ENCODE measurements at places on chromosomes 6 and 20.

- DNase-seq: no peak
These were observed 32.1 kb downstream of the PHIP start for GRCh38 chr6:79045966-79046365.

GRCh38 chr6:149236589-149236988 lies 80.9 kb upstream of the TAB2 start:
- DNase-seq: no peak

DNA sequence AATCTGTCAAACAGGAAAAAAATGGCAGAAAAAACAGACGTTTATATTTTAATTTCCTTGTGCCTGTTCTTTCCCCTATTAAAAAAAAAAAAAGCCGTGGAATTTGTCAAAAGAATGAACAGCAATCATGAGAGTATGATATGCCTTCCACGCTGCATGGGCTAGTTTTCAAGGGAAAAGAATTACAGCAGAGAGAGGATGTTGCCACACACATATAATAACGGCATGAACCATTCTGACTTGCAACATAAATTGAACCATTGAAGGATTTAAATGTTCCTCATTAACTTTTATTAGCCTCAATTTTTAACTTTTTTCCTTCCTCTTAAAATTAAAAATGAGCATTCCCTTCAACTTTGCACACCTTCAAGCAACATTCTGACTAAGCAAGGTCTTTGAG lies 301.8 kb downstream of the FOXC1 start:
- no peak for DNase-seq

GRCh38 chr6:99393698-99394531 lies at the start of gene COQ3:
TSS of gene COQ3 (minus strand) at chr6:99394195. CDS start at chr6:99394179, 16 bp downstream.
- peak; percentile 51 for DNase-seq

GRCh38 chr6:35065441-35065800 lies 75.7 kb downstream of the TCP11 start:
- no peak for DNase-seq

DNA sequence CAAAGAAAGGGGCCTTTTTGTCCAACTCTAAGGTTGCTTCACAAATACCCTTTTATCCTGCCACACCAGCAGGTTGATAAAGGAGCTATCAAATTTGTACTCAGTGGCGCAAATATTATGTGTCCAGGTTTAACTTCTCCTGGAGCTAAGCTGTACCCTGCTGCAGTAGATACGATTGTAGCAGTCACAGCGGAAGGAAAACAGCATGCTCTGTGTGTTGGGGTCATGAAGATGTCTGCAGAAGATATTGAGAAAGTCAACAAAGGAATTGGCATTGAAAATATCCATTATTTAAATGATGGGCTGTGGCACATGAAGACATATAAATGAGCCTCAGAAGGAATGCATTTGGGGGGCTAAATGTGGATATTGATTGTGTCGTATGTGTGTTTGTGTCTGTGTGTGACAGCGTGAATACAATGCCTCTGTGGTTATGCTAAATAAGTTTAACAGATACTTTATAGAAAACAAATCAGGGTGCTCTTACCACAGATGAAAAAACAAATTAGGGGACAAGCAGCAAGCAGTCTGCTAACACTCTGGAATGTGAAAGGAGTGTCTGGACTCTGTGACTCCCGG lies 33.6 kb downstream of the HM13 start:
- no peak for DNase-seq

GRCh38 chr6:13299403-13299821 lies 28.9 kb downstream of the TBC1D7 start:
- no peak for DNase-seq

DNA sequence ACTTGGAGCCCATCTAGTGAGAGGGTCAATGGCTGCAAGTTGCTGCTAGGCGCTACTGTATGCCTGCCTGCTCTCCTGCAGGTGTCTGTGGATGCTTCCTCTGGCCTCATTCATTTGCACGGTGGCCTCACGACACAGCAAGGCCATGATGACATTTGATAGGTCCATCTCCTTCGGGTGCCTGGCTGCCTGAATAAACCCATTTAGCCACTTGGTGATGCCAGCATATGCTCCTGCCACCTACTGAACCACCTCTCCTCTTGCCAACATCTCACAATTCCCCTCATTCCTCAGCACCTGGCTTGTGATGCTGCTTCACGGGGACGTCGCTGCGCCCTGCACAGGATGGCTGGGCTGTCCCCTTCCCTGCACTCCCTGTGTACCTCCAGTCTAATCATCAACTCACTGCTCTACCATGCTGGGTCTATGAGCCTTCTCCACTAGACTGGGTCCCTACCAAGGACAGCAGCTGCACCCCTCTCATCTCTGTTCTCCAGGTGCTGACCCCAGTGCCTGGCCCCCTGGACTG lies 51.1 kb downstream of the AGPAT4 start:
- DNase-seq: no peak

- no peak for DNase-seq
These were observed 175.6 kb downstream of the FOXA2 start for GRCh38 chr20:22408521-22409402.

- no peak for DNase-seq
These were observed 293.0 kb downstream of the ADGB start for GRCh38 chr6:146891615-146892265.

DNA sequence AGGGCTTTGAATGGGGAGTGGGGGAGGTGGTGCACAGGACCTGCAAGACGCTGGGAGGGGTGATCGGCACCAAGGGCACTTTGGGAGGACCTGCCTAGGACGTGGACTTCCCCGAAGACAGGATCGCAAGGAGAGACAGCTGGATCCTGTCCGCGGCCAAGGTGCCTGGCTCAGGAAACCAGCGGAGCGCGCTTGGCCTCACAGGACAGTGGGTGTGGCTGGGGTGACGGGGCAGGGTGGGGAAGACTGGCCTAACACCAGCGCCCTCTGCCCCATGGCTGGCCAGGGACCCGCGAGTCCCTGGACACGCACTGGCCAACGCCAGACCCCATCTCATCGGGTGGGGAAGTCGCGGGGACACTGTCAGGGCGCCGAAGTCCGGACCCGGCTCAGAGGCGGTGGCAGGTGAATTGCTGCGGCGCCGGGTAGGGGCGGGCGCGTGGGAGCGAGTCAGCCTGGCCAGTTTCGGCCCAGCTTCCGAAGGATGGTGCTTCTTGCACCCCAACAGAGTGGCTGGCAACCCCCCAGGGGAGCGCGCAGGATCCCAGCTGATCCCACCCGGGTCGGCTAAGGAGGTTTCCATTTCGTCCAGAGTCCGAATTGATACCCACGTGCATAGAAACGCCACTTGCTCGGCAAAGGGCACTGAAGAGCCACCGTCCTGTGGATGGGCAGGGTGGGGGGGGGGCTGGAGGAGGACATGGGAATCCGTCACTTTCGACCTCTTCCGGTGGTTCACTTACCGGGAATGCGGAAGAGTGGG lies 785 bp upstream of the THBD start:
- no peak for DNase-seq

DNA sequence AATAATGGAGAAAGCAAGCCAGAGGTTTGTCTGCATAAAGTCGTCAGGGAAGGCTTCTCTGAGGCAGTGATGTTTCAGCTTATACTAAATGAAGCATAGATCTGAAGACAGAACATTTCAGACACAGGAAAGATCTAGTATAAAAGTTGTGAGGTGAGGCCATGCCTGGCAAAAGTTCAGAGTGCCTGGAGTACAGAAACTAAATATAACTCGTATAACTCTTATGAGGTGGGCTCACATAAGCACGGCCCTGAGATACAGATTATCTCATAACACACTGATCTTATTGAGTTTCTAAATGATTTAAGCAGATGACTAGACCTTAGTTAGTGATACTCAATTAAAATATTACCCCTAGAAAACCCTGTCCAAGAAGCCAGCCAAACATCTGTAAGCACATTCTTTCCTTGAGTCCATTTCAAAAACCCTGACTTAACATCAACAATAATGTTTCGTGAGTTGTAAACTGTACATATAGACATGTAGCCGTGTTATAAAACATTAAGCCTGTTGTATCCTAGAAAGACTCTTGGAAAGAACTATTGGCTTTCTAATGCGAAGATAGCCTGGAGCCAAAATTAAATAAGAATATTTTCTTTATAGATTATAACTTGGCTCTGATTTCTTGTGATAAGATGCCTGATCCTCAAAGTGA lies 667.6 kb downstream of the TENT5A start:
- no peak for DNase-seq

- DNase-seq: no peak
These were observed 6.8 kb downstream of the HDDC2 start for GRCh38 chr6:125294925-125295324.

DNA sequence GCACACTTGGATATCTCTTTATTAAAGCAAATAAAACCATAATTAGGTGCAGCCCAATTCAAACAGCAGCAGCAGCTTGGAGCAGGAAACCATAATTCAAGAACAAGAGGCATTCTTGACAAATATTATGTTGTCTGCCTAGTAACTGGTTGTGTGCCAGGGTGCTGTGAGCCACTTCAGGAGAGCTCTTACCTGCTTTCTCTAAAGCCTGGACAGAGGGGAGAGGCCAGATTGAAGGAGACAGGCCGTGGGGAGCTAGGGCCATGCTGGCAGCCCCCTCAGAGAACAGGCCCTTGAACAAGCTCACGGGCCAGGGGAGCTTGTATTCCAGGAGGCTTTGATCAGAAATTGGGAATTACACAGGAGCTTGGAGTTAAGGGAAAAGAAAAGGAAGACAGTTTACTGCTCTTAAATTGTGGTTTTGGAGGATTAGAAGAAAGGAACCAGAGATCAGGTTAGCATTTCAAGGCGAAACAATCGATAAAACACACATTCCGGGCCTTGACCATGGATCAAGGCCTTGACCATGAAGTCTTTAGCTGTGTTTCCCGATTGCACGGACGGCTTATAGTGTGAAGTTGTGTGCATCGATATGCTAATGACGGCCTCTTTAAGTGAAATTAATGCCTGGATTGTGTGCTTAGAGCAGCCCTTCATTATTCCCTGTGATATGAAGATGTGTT lies 69.8 kb upstream of the NKX2-2 start:
- DNase-seq: no peak

- no peak for DNase-seq
These were observed 510 bp downstream of the NDRG3 start for GRCh38 chr20:36745234-36745926.

DNA sequence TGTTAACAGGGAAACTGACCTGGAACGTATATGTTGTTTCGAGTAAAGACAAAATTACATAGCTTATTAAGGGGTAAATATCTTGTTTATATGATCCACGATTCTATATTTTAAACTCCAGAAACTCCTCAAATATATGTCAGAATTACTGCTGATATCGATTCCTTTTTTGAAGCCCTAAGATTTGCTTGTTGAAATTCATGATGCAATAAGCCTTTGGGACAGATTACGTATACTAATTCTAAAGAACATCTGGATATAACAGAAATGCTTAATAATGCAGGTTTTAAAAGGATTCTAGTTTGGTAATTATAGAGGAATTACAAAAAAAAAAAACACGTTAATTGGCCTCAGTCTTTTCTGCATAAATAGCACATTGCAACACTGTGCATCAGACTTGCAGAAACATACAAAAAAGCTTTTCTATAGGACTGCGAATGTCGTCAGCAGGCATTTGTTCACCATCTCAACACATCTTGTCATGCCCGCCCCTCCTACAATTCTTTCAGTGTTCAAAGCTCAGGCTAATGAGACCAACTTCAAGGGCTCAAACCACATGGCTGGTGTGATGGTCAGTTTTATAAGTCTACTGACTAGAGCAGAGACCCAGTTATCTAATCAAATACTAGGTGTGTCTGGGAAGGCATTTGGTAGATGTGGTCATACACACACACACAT lies 74.9 kb downstream of the AGPAT4 start:
- DNase-seq: no peak

DNA sequence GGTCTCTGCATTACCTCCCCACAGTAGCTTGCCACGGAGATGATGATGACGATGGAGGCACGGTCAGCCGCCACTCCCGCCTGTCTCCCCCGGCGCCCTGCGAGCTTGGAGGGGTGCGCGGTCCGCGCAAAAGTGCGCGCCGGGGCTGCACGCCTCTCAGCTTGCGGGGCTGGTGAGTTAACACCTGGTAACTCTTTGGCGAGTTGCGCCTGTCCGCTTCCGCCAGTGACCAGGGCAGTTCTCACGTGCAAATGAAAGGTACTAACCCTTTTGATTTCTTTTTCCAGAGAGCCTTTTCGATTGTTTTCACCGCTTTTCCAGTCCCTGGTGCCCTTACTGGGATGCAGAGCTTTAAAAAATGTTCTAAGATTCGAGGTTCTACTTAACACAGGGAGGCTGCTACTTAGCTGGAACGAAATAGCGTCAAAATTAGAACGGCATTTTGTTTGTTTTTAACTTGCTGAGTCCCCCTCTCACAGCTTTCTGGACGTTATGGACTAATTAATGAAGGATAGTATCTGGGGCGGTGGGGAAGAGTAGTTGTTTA lies 6.2 kb downstream of the GRIK2 start:
- DNase-seq: no peak

DNA sequence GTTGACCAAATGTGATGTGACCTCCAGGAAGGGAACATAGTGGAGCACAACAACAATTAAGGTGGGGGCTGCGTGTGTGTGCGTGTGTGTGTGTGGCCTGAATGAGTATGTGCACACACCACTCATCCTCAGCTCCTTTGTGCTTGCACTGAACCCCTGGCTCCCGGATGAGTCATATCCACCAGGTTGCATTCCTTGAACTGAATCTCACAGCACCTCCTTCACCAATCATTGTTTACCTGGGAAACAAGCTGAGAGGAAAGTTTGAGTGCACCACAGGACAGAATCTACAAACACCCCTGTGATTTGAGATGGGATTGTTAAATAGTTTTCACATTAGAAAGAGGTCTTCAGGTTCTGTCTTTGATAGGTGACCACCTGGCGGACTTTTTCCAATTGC lies 33.7 kb upstream of the GPR6 start:
- no peak for DNase-seq

DNA sequence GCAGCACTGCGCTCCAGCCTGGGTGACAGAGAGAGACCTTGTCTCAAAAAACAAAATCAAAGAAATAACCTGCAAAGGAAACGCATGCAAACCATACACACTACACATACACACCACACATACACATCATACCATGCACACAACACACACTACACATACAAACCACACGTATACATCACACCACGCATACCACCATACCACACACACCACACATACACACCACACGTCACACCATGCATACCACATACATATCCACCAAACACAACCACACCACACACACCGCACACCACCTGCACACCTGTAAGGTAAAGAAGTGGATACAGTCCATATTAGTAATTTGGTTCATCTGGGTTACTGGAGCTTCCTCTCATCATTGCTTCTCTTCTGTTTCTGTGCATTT lies 32.3 kb upstream of the F13A1 start:
- DNase-seq: no peak

GRCh38 chr6:35173427-35174087 lies 32.4 kb upstream of the TCP11 start:
- DNase-seq: no peak

DNA sequence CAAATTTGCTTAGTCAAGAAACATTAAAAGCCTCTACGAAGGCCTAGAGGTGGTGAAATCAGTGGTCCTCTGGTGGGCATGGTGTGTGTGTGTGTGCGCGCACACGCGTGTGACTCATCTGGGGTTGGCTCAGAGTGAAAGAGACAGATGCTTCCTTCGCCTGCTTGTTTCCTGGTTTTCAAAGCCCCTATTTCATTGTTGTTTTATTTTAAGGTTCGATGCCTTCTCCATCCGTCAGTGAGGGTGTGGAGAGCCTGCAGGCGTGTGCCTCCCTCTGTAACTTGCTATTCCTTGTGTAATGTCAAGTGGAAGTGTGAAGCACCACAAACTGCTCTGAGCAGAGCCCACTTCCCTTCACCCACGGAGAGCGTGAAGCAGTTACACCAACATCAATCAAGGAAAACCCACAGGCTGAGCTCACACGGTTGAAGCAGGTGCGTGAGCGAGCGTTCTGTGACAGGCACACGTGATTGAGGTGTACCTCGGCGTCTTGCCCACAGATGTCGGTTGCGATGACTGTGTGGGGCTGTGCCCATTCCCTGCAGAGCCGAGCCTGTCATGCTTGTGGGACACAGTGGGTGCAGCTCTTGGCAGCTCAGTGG lies 233.9 kb downstream of the PRL start:
- peak; percentile 2 for DNase-seq
